ENCODE measurements at places on chromosomes 12 and 14.

DNA sequence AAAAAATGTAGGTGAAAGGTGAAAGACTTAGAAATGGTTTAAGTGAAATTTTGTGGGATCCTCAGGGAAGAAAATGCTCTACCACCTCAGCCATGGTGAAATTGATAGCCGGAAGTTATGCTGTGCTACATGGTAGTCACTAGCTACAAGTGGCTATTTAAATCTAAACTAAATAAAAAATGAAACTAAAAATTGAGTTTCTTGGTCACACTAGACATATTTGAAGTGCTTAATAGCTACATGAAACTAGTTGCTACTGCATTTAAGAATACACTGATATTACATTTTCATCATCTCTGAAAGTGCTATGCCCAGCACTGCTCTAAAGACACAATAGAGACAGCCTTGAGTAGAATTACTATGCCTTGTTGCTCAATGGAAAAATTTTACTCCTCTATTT, 10.3 kb upstream of the SLCO1B3 start:
- no peak for DNase-seq

DNA sequence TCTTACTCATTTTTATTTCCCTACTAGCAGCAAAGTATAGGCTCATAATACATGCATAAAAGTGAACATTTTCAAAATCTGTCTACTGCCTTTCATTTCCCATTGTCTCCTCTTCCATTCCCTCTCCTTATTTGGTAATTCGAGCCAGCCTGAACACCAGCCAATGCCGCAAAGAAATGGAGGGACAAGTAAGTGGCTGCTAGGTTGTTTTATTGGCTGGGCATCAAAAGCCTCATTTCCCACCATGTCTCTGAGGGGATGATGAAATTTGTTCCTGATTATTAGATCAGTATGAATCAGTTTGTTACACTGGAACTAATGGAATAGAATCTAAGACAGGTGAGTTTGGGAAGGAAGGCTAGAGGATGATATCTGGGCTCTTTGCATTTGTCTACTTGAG, 143.5 kb downstream of the KCNA5 start:
- no peak for DNase-seq

DNA sequence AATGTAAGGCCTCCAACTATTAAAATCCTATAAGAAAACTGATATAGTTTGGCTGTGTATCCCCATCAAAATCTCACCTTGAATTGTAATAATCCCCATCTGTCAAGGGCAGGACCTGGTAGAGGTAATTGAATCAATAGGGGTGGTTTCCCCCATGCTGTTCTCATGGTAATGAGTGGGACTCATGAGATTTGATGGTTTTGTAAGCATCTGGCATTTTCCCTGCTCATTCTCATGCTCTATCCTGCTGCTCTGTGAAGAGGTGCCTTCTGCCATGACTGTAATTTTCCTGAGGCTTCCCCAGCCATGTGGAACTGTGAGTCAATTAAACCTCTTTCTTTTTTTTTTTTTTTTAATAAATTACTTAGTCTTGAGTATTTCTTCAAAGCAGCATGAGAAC, 31.9 kb downstream of the TSPAN19 start:
- DNase-seq = no peak

DNA sequence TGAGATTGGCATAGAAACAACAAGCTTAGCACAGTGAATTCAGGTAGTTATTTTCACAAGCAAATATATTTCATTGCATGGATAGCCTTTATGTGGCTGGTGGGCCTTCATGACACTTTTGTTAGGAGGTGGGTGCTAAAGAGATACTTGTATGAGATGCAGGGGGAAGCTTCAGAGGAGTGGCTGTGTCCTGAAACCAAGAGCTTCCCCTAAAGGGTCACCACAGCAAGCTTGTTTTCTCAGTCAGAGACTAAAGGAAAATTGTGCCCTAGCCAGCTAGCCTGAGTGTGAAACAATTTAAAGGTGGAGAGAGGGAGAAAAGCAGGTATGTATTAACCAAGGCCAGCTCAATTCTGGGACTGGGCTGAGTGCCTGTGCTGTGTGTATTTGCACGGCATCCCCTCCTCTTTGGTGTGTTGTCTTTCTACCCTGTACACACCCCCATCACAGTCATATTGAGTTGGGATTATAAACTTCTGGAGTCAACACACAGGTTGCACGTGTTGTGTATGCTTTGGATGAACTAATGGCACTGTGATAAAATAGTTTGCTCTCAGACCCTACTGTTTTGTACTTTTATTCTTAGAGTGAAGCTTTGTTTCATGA, 79.2 kb downstream of the RASSF8 start:
- no peak for DNase-seq

DNA sequence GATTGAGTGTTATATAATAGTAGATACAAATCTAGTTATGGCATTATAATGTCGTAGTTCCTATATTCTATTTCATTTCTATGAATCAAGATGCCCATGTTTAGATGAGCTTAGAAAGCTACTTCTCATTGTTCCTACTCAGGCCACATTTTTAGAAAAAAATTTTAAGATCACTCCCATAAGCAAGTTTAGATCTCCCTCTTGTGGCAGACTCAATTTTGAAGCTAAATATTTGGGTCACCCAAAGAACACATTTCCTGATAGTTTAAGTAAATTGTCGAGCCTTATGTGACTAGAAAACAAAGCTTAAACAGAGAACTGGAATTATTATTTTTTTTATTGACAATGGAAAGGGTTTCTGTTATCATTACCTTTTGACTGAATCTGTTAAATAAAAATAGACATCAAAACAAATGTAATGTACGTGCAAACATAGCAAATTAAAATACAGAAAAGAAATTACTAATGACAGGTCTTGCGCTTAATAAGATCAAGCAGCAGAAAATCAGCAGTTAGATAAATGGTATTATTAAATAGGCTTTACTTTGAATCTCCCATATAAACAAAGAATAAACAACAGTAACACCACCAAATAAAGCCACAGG, 180.2 kb downstream of the ACSS3 start:
- DNase-seq = no peak

GRCh38 chr12:87119713-87120112, 863.5 kb upstream of the MGAT4C start:
- DNase-seq = no peak

GRCh38 chr12:101772012-101772775, 32.9 kb upstream of the SYCP3 start:
- DNase-seq = no peak

GRCh38 chr12:1929985-1930802, 11.7 kb upstream of the CACNA2D4 start:
- DNase-seq = no peak

- no peak for DNase-seq
These were observed 1068.6 kb downstream of the BCL11B start for GRCh38 chr14:98203421-98203820.

DNA sequence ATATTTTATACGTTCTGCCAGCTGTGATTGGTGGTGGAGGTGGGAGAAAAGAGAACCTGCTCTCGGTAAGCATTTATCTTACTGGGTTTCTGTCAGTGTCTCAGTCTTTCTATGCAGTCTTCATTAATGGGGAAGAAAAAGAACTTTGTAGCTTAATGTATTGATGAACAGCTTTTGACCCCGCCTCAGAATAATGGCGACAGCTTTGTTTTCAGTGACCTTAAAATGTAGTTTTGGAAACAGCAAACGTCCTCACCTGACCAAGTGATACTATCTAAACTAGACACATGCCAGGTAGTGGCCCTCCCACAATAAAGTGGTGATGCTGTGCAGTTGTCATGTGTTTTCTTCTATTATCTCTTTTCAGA, 1.4 kb downstream of the DACT1 start:
- no peak for DNase-seq

DNA sequence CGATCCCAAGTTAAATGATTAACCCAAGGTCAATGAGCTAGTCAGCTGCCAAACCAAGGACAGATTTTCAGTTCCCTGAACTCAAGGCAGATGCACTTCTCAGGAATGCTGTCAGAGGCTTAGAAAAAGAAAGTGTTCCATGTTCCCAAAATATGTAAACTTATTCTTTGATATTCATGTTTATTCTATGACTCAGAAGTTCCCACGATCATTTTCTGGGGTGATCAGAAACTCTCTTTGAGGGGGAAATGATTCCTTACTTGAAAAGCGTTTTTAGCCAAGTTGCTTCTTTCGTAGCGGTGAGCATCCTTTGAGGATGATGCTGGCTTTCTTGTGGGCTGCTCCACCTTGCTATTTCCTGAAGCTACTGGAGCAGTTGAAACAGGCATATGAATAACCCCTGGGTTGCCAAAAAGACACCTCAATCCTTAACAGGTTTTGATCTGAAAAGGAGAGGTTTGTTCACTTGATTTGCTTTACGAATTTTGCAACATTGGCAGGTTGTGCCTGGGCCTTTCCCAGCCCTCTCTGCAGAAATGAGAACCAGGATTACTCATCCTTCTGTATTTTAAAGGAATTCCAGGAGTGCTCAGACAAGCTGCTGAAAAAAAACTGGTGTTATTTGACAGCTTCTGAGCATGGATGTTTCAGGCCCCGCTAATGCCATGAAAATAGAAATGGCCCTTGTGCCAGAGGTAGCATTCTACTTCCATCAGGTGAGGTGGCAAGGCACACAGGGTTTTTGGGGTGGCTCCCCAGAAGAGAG, 121.4 kb upstream of the HIF1A start:
- no peak for DNase-seq

GRCh38 chr14:94971750-94972149, 185.6 kb downstream of the DICER1 start:
- DNase-seq = no peak

DNA sequence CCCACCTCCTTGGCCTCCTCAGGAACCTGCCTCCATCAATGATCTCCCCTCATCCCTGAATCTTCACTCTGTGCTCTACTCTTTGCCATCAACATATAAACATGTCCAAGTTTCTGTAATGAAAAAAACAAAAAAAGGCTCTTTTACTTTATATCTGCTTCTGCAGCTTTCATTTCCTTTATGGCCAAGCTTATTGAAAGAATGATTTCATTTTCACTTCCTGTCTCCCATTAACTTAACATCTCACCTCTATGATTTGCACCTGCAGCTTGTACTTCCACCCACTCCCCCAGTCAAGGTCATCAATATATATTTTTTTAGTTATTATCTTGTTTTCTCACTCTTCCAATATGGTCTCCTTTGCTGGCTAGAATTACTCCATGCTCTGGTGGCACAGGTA, 15.6 kb upstream of the RNU6-7 start:
- DNase-seq = no peak

GRCh38 chr12:102342281-102343006, 137.9 kb downstream of the IGF1 start:
- no peak for DNase-seq

- no peak for DNase-seq
These were observed 64.7 kb upstream of the PTCSC3 start for GRCh38 chr14:36241183-36241582.

DNA sequence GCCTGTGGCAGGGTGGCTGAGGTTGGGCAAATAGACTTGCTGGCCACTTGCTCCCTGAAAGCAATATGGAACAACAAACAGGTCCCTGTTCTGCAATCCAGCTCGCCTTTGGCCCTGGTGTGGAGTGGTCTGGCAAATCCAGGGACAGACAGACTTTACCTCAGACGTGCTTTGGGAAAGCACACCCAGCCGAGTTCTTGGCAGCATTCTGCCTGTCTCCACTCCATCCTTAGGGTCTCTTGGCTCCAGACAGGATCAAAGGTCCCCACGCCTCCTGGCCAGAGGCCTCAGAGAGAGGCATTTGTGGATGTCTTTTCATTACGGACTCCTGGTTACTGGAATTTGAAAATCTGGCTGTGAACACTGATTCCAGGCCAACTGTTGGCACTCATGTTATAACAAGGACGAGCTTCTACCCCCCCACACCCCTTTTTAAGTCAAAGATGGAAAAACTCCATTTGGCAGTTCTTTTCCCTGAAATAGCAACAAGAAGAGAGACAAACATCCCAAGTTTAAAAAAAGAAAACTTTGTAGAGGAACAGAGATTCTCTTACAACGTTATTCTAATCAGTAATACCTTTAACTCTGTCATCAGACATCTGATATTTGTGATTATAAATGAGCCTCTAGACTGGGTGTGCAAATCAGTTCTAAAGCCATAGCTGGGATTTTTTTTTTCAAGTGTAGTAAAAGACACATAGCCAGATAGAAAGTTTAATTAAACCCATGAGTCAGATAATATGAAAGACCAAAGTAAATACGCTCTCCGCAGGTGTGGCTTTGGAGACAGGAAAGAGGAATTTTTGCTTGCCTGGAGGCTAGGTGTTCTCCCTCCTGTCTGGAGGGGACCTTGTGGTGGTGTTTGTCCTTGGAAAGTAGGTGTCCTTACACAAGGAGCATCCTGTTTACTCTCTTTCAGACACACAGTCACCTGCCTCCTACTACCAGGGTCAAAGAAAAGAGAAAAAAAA, 60.7 kb downstream of the GALNT8 start:
- DNase-seq = no peak

- DNase-seq = no peak
These were observed 268.2 kb upstream of the PLEKHG7 start for GRCh38 chr12:92434607-92435025.

GRCh38 chr12:43836475-43836989, 651 bp downstream of the TMEM117 start:
- no peak for DNase-seq

- DNase-seq = no peak
These were observed 83.0 kb downstream of the DENND5B start for GRCh38 chr12:31507966-31508365.
